ENCODE measurements at places on chromosomes 2 and 18.

- no peak for DNase-seq
Observed at GRCh38 chr2:188477564-188478103, 186.0 kb downstream of the GULP1 start.

- no peak for DNase-seq
Observed at GRCh38 chr18:34998661-34999060, 42.6 kb upstream of the MAPRE2 start.

DNA sequence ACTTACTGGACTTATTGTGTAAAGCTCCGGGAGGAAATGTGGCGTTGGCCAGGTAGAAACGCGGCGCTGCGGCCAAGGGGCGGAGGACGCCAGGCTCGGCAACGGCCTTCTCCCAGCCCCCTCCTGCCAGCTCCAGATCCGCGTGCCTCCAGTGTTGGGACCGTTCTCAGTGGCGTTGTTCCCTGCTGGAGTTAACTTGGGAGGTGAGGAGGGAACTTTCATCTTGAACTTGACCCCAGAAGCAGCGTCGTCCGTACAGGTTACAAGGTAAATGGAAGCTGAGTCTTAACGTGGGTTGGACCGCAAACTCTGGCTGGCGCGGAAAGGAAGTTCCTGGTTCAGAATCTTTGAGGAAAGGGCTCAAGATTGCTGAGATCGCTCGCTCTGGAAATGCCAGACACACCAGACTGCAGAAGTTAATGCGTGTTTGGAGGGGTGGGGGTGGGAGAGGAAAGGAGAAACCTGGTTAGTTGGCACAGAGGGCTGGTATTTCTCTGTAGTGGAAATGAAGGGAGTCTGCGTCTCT, 1.3 kb downstream of the TANC1 start:
- DNase-seq, result no peak

DNA sequence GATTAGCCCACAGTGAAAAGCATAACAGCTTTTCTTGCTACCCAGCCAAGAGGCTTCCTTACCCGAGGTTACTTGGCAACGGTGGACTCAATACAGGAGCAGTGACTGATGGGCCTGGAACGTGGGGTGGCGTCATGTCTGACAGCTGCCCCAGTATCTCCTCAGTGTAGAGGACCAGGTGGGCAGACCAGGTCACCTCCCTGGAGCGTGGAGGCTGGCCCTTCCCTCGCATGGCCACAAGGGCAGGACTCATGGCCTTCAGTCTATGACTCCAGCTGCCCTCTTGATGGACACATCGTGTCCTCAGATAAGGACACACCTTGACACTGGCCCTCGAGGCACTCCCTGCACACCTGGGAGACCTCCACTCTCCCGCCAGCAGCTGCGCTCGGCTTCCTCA, 6.4 kb downstream of the ASPRV1 start:
- DNase-seq, result no peak

- no peak for DNase-seq
Observed at GRCh38 chr2:232980683-232981082, 32.4 kb downstream of the NGEF start.

- no peak for DNase-seq
Observed at GRCh38 chr2:62527478-62528210, 21.6 kb upstream of the TMEM17 start.

GRCh38 chr2:178846458-178846802, 39.2 kb upstream of the TTN start:
- DNase-seq, result no peak

DNA sequence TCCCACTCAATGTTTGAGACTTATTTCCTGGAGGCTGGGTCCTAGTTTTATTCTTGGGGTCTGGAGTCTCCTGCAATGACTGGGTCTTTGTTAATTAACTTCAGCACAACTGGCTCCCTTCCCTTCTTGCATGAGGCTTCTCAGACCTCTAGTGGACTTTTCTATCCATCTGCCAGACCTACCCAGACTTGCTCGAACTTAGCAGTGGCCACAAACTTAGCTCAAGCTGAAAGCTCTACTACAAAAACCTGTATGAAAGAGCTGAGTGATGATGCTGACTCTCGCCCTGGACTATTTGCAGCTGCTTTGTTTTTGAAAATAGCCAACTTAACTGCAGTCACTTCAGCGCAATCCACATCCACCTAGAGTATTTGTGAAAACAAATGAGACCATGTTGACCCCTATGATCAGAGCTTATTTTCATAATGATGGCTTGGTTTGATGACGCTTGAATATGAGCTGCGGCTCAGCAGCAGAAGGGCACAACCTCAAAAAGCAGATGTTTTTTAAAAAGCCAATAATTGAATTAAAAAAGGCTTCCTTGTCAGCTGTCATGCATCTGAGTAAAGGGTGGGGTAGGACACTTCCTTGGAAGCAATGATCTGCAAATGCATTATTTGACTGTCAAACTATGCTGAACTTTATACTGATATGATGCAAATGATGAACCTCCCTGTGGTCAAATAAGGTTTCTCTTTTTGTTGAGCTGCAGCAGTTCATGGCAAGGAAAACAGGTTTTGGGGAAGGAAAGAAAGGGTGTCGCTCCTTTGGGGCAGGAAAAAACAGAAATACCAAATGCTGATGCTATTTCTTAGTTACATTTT, 10.6 kb upstream of the ANXA4 start:
- DNase-seq, result no peak

GRCh38 chr2:162890690-162891311, 52.2 kb upstream of the KCNH7 start:
- DNase-seq, result no peak

GRCh38 chr2:205216580-205216979, 465.7 kb upstream of the NRP2 start:
- no peak for DNase-seq

GRCh38 chr2:23093513-23093912, 291.5 kb upstream of the KLHL29 start:
- no peak for DNase-seq

- DNase-seq, result no peak
Observed at GRCh38 chr18:59788791-59789106, 91.5 kb upstream of the CCBE1 start.

DNA sequence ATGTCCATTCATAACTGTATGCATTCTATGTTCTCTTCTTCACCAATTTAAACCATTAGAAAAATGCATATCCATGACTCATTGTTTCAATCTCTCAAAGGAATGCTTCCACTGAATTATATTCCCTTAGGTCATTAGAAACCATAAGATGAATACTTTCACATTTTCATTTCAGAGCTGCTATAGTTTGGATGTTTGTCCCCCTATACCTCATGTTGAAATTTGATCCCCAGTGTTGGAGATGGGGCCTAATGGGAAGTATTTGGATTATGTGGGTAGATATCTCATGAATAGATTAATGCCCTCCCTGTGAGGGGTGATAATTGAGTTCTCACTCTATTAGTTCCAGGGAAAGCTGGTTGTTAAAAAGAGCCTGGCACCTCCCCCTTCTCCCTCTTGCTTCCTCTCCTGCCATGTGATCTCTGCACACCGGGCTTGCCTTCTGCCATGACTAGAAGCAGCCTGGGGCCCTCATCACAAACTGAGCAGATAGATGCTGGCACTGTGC, 35.7 kb downstream of the THUMPD2 start:
- no peak for DNase-seq

GRCh38 chr2:175366815-175367214, 185.3 kb upstream of the ATP5MC3 start:
- no peak for DNase-seq

DNA sequence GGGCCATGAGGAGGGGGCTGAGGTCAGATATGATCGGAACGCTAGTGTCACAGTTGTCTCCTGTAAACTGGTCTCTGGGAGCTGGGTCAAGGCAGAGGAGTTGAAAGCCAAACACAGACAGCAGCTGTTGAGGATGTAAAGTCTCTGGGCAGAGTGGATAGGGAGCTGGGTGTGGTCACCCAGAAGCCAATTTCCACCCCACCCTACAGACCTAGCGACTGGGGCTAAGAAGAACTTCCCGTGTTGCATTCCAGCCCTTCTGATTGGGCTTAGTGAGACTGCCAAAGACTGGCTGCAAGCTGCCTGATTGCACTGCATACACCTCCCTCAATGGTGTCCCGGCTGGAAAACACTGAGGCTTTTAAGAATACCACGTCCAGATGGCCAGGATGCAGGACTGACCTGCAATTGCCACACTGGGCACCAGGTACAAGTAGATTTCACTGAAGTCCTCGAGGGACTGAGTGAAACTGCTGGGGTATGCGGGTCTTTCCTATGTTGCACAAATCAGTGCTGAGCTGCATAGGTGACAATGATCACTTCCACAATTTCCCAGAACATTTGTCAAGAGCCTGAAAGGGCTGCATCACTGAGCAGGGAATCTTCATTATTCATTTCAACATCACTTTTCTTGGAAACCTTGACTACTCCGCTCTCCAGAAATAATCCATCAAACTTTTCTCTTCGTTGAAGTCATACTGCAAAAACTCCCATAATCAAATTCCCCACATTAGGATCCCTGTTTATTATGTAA, 43.1 kb upstream of the EML4 start:
- DNase-seq, result no peak

DNA sequence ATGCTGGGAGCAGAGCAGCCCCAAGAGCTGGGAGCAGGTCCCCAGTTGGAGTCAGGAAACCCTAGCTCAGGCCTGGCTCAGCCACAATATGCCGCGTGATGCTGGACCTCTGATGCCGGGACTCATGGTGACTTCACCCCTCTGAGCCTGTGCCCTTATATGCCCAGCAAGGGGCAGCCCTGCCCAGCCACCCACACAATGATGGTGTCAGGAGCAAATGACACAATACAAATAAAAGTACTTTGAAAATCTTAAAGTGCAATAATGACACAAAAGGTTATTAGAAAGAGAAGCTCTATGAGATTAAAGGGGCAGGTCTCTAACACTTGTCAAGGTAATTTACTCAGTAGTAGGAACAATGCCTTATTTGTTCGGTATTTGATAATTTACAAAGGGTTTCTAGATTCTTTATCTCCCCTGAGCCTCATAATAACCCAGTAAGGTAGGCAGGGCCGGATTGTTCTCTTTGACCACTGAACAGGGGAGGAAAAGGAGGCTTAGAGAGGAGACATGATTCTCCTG, 18.3 kb upstream of the KIF3C start:
- no peak for DNase-seq

- DNase-seq, result no peak
Observed at GRCh38 chr2:226678422-226678821, 121.2 kb downstream of the IRS1 start.

DNA sequence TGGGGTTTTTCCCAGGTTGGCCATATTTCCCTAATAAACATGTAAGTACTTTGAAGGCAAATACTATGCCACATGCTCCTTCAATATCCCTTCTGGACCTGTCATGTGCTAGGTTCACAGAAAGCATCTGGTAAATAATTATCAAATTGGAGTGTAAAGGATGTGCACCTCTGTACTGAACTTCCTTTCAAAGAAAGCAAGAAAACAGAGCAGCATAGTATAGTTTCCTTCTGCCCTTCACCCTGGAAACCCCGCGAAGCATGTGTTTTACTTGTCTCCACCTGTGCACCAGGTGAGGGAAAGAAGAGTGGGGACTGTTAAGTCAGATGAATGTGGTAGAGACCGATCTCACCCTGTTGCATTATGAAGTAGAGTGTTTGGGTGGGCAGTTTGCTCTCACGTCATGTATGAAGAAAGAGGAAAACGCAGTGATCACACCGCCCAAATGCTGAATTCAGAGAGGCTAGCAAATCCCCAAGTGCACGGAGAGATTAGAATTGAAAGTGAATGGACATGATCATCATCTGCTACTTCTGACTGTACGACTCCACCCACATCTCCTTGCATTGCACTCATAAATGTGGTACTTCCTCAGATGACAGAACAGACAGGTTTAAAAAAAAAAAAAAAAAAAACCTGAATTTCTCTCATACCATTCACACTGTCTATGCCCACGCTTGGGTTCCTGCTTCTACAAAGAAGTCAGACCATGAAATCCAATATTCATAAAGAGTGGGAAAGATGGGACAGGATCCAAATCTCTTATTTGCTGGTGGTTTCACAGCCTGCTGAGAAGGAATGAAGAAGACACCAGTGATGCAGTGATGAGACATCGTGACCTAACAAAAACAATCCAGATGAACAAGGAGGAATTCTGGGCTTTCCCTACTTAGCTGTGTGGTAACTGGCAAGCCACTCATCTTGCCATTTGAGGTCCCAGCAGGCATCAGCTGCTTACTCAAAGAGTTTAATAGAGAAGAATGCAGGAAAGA, 448.6 kb downstream of the BCL11A start:
- DNase-seq, result no peak

GRCh38 chr2:165081276-165081675, 122.6 kb downstream of the SCN3A start:
- no peak for DNase-seq

DNA sequence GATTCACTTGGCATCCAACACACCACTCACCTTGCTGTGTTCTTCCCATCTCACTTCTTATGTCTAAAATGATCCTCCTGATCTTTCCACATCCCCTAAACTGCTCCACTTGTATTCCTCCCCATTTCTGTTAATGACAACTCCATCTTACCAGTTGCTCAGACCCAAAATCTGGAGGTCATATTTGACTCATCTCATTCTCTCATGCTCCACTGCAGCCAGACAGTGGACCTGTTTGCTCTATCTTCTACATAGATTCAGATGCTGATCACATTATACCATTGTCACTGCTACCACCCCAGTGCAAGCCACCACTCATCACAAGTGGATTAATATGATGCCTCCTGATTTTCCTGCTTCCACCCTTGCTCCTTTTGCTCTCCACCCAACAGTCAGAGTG, 7.9 kb upstream of the NABP1 start:
- no peak for DNase-seq

DNA sequence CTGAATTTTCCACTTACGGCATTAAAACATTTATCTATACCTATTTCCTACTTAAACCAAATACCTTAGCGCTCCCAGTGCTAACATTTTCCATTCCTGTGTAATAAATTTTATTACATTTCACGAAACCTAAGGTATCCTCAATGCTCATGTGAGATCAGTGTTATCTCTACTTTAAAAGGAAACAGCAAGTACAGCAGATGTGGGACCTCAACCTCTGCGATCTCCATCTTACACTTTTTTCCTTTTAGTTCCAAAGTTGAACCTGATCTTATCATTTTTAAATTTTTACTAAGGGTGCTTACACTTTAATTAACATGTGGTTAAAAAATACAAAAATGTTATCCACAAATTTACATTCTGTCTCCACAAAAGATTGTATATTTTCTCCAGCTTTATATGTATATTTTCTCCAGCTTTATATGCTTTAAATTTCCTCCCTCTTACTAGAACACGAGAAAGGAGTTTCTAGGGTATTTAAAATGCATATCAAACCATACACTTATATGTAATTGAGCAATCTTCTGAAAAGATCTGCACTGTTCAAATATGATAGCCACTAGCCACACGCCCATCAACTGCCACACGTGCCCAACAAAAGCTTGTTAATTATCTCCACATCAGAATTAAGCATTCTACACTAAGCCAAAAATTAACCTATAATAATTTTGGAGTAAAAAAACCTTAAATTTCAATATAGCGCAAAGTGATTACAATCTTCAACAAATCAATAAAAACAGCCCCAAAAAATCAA, 38.1 kb downstream of the MBOAT2 start:
- DNase-seq, result no peak

GRCh38 chr2:177239053-177239452, 25.5 kb downstream of the NFE2L2 start:
- no peak for DNase-seq
